NCI-H1694 (cell line): ENCODE measurements at places on chromosomes 4 and X.

DNA sequence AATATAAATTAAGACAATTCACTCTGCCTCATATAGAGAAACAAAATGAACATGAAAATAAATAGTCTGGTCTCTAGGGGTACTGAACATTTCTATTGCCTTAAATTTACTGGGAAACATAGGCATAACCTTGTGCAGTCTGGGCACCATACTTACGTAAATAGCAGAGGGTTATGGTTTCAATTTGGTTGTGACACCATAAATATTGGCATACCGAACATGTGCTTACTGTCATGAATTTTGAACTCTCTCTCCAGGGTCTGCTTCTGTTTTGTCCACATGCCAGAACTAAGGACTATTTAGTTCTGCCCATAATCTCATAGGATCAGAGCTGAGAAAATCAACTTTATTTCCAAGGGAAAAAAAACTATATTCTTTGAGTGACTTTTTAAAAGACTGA is 17.6 kb downstream of the PDGFC start:
- DNase-seq = no peak

DNA sequence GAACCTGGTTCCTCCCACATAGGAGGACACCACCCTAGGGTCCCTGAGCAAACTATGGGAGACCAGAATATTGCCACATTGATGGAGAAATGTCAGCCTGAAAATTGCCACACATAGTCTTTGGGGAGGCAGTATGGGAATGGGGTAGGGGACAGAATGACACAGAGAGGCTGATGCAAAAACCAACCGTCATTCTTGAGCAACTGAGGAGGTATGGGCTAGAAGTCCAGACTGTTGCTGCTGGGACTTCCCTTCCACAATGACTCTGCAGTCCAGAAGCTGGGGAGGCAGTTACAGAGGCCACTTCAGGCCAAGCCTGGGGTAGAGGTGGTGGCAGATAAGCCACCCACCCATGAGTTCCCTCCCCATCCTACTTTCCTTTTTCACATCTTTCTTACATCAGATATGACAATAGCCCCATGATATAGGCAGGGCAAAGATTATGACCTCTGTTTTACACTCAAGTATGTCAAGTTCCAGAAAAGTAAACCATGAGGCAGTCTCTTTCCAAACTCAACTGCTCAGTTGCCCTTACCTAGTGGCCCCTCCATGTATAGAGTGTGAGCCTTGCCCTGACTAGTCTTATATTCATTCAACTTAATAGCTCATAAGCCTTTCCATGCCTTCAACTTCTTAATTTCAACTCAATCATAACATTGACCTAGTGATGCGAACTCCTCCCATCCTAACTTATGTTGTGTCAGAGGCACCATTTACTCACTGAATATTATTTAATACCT is 41.7 kb downstream of the VSIG4 start:
- no peak for DNase-seq

- no peak for DNase-seq
These were observed 167.4 kb downstream of the GABRB1 start for GRCh38 chr4:47198791-47199190.

DNA sequence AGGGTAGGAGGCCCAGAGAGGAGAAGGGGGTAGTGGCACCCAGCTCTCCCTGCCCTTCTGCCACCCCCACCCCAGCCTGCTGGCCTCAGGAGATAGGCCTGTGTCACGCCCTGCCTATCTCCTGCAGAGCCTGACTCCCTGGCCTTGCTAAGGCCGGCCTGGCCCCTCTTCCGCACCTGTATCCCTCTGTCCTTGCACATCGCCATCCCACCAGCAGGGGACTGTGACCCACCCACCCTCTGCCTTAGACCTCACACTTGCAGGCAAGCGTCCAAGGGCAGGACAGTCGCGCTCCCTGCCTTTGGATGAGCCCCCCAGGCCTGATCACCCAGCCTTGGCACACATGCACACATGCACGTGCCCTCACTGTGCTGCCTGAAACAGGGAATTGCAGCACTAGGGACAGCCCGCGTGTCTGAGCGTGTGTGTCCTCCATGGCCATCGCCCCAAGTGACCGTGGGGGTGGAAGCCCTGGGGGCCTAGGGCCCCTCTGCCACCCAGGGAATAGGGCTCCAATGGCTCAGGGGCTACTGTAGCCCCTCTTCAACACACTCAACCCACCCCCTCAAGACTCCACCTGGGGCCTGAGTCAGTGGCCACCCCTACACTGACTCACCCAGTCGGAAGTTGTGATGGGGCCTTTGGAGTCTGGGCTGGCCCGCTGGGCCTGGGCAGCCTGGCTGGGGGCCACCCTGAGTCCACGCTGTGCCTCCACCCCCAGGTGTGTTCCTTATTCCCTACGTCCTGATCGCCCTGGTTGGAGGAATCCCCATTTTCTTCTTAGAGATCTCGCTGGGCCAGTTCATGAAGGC is 2.1 kb downstream of the SLC6A8 start:
- DNase-seq = no peak

GRCh38 chrX:126886997-126887396 is 67.5 kb downstream of the PRR32 start:
- no peak for DNase-seq

- DNase-seq = no peak
These were observed 85.5 kb upstream of the ADRA2C start for GRCh38 chr4:3680656-3681055.

DNA sequence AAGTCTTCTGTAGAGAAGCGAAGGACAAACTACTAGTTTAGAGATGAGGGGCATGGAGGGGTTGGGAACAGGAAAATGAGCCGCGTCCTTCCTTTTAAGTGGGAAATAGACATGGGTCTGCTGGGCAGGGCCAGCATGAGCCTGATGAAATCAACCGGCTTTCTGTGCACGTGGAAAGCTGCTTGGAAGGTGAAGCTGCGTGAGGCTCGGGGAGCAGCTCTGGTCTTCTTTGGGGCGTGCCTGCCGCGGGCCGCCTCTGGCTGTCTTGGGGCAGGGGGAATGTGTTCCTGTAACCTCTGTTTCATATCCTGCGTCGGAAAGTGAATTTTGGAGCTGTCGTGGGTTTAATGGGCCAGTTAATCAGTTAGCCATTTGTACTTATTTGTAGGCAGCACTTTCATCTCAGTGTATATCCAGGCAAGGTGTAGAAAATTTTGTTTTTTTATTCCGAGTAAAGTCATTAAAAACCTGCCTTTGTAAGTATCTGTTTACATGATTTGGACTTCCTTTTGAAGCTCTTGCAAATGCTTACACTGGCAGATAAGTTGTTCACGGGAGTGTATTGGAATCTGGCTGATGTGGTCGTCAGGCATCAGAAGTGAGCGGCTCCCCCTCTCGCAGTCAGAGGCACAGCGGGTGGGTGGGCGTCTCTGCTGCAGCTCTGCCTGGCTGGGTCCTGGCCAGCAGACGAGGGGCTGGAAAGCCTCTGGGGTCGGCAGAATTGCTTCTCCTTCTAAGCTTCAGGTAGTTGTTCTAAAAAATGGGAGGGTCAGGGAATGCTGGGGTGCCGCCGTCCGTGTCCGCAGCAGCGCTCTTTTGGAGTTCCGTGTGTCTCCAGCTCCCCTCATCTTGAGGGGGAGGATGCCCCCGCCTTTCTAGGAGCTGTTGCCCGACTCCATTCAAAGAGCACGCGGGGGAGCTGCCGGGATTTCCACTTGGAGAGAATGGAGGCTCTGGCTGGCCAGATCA is 70.5 kb upstream of the HGFAC start:
- no peak for DNase-seq

- peak; percentile 69 for DNase-seq
These were observed 25.3 kb upstream of the NWD2 start for GRCh38 chr4:37219242-37219641.
